ENCODE measurements at places on chromosomes 1 and 21.

DNA sequence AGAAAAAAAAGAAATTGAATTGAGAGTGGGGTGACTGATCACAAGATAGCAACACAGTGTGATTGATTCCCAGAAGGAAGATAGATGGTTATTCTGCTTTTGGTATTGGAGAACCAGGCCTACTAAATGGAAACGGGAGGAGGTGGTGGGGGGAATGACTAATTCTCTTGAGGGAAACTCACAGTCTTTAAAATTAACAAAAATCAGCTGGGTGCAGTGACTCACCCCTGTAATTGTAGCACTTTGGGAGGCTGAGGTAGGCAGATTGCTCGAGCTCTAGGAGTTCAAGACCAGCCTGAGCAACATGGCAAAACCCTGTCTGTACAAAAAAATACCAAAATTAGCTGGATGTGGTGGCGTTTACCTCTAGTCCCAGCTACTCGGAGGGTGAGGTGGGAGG is 134.6 kb upstream of the PDE4B start:
- no peak for DNase-seq

GRCh38 chr21:44051462-44051941 is 39.4 kb downstream of the TRAPPC10 start:
- no peak for DNase-seq

- no peak for DNase-seq
Observed at GRCh38 chr1:230534224-230534623, 108.1 kb upstream of the COG2 start.

DNA sequence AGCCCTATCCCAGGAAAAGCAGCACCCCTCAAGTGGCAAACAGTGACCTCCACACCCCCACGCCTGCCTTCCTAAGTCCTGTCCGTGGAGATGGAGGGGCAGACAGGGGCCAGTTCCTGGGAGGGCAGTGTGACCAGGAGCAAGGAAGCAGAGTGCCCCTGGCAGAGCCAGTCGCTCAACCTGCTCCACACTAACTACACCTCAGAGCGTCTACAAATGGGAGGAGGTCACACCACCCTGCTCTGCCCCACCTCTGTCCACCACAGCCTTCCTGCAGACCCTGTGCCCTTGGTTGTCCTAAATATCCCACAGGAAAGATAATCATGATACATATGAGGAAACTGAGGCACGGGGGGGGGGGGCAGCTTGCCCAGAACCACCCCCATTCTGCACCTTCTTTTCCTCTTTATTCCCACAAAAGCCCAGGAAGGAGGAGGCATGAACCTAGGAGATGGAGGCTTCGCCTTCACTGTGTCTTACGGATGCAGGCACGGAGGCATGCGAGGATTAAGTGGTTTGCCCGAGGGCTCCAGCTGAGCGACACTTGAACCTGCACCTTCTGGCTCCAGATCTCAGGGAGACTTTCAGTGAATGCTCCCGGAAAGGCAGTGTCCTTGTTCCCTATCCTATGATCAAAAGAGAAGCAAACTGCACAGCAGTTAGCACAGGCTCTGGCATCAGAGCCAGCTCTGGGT is 42.7 kb upstream of the SELENON start:
- no peak for DNase-seq

- DNase-seq: no peak
Observed at GRCh38 chr1:214216779-214217178, 64.2 kb upstream of the SMYD2 start.

- DNase-seq: no peak
Observed at GRCh38 chr1:35264035-35264434, 4.5 kb upstream of the ZMYM4 start.

- DNase-seq: no peak
Observed at GRCh38 chr1:239421811-239422210, 35.4 kb downstream of the CHRM3 start.

Measured in urinary bladder (tissue), 4 donors.